Iris pigment epithelial cell (primary cell): ENCODE measurements at places on chromosomes 12 and 14.

- DNase-seq: no peak
These were observed 5.1 kb downstream of the MBIP start for GRCh38 chr14:36315159-36315853.

DNA sequence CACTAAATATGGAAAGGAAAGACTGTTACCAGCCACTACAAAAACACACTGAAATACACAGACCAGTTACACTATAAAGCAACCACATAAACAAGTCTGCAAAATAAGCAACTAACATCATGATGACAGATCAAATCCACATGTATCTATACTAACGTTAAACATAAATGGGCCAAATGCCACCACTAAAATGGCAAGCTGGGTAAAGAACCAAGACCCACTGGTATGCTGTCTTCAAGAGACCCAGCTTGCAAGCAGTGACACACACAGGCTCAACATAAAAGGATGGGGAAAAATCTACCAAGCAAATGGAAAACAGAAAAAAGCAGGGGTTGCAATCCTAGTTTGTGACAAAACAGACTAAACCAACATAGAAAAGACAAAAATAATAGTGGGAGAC, 260.9 kb upstream of the SSTR1 start:
- DNase-seq: no peak

DNA sequence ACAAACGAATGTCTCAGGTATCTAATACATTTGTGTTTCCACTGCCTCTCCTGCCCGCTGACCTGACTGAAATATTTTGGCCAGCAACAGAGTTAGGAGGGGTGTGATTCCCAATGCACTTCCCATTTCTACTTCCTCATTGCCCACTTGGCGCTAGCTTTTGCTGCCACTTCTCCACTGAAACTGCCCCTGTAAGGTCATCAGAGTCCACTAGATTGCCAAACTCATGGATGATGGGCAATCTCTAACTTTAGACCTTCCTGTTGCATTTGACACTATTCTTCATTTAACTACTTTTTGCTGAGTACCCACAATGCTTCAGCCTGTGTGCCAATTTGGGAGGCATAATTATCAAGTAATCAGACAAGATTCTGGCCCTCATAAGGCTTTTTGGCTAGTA, 40.8 kb downstream of the GPR65 start:
- DNase-seq: no peak

GRCh38 chr12:1936406-1937320, 18.2 kb upstream of the CACNA2D4 start:
- peak; percentile 79 for DNase-seq

DNA sequence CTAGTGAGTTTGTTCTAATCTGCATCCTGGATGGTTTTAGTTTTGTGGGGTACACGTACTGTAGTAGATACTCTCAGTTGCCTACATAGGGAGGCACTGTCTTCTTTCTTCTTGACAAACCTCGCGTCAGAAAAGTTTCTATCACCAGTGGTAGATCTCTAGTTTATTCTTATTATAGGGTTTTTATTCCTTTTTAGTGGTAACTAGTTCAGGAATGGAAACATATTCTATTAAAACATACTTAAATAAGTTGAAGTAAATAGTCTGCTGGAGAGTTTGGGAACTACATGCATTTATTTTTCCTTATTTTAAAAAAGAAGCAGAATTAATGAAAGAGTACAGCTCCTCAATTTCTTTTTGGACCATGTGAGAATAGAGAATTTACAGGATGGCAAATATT, 33.6 kb upstream of the OR9K2 start:
- DNase-seq: no peak

- peak; percentile 49 for DNase-seq
These were observed 212.6 kb downstream of the SLC16A7 start for GRCh38 chr12:59808317-59808910.

DNA sequence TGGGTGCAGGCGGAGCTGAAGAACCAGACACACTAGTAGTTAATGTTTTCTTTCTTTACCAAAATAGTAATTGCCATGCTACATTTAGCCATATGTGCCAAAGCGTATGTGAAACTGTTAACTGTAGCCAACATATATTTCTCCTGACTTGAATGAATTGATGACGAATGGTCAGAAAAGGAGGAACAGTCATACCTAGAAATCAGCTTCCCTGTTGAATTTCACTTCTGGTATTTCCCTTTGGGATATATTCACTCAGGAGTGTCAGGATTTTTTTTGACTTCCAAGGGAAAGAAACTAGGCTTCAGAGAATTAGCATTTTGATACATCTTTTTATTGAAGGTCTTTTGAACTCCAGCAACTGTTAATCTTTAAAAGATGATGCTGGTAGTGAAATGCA, 87.0 kb downstream of the ERC1 start:
- DNase-seq: no peak

DNA sequence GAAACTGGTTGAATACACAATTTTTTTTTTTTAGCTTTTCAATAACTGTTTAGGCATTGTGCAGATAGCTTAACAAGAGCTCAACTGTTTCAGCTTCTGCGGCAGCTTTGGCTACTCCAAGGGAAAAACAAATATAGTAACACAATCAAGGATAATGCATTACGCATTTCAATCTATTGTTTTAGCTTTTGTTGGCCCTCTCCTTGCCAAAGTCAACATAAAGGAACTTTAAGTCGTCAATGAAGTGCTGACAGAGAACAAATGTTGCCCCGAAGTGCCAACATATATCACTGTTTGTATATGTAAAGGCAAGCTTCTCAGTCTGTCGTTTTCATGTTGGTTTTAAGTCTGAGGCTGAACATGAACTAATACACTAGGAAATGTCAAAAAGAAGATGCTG, 1087.4 kb upstream of the FLRT2 start:
- DNase-seq: no peak

- no peak for DNase-seq
These were observed 2.5 kb upstream of the CPNE6 start for GRCh38 chr14:24068711-24069410.

- no peak for DNase-seq
These were observed 13.8 kb upstream of the RAN start for GRCh38 chr12:130858084-130858483.

- DNase-seq: peak; percentile 9
These were observed 125.3 kb upstream of the NPAS3 start for GRCh38 chr14:32813401-32813800.

GRCh38 chr14:89503431-89503996, 86.5 kb upstream of the FOXN3 start:
- no peak for DNase-seq

GRCh38 chr12:51922762-51923505, 15.6 kb downstream of the ACVRL1 start:
- peak; percentile 31 for DNase-seq

- DNase-seq: peak; percentile 94
These were observed 20.6 kb upstream of the SNRPF start for GRCh38 chr12:95838125-95838524.

DNA sequence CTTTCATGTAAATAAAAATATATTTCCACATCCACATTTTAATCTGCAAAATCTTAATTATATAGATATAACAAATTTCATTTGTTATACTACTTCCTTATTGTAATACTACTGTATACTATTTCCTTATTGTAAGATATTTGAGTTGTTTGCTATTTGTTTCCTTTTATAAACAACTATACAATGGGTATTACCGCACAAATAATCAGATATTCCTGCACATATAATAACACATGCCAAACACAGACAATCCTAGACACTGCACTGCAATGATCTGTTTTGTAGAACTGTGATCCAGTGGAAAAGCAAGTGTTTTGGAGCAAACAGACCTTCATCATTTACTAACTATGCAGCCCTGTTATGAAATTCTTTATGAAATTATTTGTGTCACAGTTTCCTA, 30.5 kb downstream of the PRKD1 start:
- no peak for DNase-seq

GRCh38 chr14:101027291-101027690, 123.8 kb upstream of the RTL1 start:
- DNase-seq: no peak

GRCh38 chr12:27107986-27108385, 25.6 kb upstream of the C12orf71 start:
- DNase-seq: no peak

DNA sequence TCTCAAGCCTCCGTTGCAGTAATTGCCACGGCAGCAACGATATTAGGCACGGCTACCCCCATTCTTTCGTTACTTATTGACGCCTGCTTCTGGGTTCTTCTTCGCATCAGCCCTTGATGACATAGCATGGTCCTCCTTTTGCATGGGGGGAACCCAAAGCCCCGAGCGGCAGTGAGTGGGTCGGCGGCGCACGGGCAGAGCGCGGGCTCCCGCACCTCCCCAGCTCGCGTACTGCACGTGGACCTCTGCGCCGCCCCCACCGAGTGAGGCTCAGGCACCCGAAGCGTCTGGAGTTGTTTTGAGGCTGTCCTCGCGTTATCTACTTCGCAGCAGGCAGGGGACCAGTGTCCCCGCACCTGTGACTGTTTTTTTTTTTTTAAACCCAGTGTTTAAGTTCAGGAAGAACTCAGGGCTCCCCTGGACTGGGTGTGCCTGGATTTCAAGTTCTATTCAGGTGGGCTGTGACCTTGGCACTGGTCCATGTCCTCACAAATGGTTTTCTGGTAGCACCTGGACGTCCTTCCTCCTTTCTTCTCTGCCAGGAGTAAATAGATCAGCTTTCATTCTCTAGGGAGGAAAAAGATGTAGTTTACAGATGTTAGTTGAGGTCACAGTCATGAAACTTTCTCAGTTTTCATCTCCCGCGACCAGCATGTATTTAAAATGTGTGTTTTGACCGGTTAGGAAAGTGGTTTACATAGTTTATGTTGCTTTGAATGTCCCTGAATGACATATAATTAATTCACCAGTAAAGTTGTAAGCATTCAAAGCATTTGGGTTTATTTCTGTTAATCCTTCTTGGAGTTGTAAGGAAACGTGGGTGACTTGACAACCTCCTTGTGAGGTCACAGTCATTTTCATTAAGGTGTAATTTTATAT, 1.4 kb upstream of the FOXN4 start:
- DNase-seq: no peak

DNA sequence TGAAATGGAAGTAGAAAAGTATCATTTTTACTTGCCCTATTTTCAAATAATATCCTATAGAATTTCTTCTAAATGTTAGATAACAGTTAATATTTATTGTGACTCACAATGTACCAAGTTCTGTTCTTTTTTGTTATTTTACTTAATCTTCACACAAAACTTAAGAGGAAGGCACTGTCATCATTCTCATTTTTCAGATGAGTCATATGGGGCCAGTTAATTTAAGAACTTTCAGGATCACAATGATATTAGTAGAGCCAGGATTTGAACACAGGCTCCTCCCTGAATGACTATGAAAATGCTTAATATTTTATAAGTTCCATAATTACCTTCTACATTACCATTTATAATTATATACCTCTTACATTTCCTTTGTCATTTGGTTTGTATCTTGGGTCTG, 10.4 kb upstream of the TMEM260 start:
- DNase-seq: no peak

DNA sequence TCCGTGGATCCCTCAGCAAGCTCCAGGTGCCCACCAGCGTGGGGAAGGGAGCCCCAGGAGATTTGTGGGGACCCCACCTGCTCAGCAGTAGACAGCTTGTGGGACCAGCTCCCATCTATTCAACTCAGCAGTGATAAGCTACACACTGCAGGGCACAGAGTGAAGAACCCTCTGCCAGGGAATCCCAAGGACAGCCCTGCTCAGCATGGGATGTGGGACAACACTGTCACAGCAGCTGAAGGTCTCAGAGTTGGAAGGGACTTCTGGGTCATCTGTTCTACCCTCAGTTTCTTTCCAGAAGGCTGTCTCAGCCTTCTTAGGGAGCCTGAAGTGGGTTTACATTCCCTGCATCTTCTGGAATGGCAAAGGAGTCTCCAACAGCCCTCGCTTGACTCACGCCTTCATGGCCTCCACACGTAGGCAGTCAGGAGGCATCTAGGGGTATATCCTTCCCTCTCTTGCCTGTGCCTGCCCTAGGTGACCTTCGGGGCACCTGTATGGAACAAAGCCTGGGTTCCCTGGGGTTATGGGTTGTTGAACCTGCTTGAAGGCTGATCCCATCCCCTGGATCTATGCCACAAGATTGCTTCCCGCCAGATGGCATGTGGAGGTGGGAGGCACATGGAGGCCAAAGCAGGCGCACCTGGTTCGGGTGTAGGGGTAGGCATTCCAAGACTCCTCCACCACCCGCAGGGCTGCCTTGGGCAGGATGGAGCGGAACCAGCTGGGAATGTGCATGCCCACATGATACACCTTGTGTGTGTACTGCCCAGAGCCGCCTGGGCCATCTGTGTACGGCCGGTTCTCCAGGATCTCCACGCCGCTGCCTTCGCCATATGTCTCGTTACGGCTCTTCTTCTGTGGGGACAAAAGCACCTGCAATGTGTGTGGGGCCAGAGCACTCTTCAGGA, 33.0 kb downstream of the ARL6IP4 start:
- DNase-seq: no peak

GRCh38 chr14:65470404-65470880, 57.9 kb downstream of the FUT8 start:
- DNase-seq: no peak

GRCh38 chr12:91111366-91112325, at the start of gene LUM:
Gene LUM, minus strand, starts transcription at chr12:91111494. Its CDS starts 2,515 bp downstream, at chr12:91108979.
- peak; percentile 75 for DNase-seq

DNA sequence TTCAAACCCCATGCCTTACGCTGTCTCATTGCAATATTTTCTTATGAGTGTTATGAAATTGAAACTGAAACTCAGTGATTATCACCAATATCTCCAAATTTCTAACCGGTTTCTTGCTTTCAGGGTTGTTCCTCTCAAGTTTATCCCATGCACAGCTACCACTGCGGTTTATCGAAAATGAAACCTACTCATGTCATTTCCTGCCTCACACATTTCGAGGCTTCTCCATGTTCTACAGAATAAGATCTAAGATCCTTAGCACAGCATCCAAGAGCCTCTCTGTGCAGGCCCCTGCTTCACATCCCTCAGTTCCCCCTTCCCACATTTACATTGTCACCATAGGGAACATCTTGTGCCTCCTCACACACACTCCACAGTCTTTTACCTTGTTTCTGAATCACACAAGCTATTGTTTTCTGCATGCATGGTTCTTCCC, 45.5 kb upstream of the FAR2 start:
- no peak for DNase-seq
